ENCODE measurements at places on chromosomes 16 and 17.

- no peak for DNase-seq
Measured at GRCh38 chr16:71811261-71811803, 2.7 kb upstream of the AP1G1 start.

GRCh38 chr16:52114379-52114778 is 432.6 kb downstream of the TOX3 start:
- no peak for DNase-seq

GRCh38 chr17:65656390-65657250 is 95.2 kb upstream of the AXIN2 start:
- DNase-seq, result no peak

DNA sequence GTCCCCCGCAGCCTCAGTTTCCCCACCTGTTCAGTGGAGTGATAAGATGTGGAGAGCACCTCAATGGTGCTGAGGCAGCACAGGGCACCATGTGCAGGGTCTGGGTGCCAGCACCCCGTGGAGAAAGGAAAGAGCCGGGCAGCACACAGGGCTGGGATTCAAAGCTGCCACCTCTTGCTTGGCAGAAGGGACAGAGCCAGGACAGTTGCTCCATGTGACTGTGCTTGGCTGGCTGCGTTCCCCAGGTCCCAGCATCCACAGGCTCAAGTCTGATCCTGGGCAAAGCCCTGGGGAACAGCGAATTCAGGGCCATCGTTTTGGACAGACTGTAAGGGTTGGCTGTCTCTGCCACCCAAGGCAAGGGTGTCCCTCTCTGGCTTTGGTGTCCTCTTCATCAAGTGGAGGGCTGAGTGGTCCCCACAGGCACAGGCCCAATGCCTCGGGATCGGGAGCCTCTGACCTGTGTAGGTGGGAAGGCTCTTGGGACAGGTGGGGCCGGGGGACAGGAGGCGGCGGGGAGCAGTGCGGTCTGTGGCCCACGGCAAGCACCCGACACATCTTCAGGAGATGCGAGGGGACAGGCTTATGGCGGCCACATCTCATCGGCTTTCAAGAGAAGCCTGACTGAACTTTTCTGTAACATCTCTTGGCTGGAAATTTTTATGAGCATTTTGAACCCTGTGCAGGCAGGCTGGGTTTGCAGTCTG is 8.5 kb downstream of the ZNF469 start:
- DNase-seq, result no peak

DNA sequence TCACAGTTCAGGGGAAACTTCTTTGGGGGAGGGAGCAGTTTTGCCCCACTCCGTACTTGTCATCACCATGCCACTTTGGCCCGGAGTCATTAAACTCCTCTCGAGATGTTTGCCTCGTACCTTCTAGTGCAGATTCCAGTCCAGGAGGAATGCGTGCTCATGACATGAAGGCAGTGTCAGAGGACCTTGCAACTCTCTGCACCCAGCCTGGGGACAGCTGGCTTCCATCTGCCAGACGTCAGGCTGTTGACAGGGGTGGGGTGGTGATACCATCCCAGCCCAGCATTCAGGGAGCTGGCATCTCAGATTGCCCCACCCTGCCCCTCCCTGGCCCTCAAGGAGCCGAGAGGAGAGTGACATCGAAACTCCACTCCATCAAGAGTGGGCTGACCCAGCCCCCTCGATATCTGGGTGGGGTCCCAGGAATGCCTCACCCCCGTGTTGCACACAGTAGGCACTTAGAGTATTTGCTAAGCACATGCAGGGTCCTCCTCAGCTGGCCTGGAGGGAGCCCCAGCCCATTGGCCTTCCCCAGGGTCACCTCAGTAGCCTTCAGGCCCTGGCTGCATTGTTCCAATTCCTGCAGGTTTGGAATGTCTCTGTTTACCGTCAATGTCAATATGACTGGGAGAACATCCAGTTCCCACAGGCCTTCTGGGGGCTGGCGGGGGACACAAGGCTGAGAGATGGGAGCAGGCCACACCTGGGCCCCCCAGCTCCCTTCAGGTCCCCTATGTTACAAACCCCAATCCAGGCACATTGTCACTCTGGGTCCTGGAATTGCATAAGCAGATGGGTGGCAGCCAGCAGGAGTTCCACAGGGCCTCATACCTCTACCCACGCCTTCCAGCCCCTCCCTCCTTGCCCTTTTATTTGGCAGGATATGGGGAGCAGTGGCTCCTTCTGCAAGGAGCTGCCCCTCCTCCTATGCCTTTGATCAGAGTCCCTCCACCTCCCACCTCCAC is 21.3 kb upstream of the EMP2 start:
- no peak for DNase-seq

Measured in GM12892 (cell line).